ENCODE measurements at places on chromosomes 1 and 21.
A peak's percentile ranks its signal among the peaks of the same experiment; 100 is the strongest.

DNA sequence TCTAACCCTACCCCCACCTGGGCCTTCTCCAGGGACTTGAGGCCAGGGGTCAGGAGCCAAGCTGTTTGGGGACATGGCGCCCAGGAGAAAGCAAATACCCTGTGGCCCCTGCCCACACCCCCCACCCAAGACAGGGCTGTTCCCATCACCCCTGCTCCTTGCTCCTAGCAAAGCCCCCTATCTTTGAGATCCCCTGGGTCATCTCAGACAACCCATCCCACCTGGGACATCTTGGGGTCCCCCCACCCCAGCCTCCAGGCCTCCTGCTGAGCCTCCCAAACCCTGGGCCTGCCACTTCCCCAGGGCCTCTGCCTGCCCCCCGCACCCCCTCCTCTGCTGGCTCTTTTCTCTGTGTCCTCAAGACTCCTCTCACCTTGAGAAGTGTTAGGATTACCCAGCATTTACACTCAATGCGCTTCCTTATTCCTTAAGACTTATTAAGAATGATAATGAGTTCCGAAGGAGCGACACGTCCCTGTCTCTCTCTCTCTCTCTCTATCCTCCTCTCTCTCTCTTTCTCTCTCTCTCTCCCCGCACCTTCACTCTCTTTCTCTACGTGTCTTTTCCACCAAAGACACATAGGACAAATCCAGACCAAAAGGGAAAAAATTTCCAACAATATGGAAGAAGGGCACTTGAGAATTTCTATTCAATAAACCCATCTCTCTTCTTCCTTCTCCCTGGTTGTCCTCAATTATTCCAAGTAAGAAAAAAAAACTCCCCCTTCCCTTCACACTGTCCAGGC lies 7.2 kb downstream of the CASZ1 start:
- ATAC-seq = no peak

- no peak for ATAC-seq
Observed at GRCh38 chr1:47444562-47445465, 7.0 kb downstream of the FOXD2 start.

GRCh38 chr1:69567652-69568420 lies at the start of gene LRRC7:
Gene LRRC7, plus strand, starts transcription at chr1:69567922. Its CDS starts 718 bp downstream, at chr1:69568640.
- no peak for ATAC-seq

- no peak for ATAC-seq
Observed at GRCh38 chr1:218810306-218810705, 363.4 kb upstream of the LYPLAL1 start.

GRCh38 chr1:162381383-162381782 lies at the start of gene C1orf226:
Gene C1orf226, plus strand, starts transcription at chr1:162381728. Its CDS starts 174 bp downstream, at chr1:162381902.
- no peak for ATAC-seq

GRCh38 chr1:233097546-233097945 lies 147.1 kb downstream of the NTPCR start:
- ATAC-seq = no peak

DNA sequence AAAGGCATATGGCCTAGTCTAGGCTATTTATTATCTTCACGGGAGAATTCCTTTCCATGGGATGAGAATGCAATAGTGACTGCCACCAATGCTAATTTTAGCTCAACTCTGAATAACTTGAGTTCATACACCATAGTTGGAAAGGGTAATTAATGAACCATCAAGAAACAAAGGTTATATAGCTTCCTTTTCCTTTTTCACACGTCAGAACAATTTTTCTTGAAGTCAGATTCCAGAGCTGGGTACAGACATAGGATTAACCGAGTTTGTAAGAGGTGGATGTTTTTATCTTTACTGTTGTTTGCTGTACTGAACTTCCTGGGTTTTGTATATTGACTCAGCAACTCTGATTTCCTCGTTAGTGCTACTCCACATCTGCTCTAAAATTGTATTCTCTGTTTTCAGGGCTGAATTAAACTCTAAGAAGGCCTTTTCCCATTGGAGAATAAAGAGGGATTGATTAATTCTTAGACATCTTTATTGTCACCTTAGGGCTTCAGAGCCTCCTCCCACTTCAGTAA lies 262.0 kb downstream of the NUF2 start:
- no peak for ATAC-seq

- ATAC-seq = no peak
Observed at GRCh38 chr1:224543453-224543852, 72.7 kb upstream of the CNIH3 start.

DNA sequence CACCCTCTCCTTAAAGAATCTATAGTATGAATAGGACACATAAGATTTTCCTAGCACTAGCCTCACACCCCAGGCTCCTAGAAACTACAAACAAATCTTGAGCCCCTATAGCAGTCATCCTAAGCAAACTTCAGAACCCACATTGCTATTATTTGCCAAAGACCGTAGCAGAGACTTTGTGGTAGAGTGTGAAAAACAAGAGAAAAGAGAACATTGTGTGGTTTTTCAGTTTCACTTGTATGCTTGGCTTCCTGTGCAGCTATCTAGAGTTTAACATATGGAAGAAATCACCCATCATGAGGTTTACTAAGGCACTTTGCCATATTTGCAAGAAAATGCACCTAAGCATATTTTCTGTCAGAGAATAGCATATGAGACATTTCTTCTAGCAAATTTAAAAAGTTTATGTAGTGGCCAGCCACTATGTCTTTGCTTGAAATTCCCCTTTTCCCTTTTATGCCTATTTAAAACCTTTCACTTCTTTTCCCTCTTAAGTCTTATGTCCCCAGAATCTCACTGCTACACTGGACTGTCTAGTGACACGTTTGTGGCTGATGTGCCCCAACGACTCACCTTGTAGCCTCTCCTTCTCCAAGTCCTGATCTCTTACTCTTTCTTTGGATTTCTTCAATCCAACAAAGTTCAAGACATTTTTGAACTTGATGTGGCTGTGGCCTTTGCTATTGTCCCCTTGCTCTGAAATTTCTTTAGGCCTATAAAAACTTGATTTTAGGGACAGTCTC lies 25.6 kb downstream of the CCDC190 start:
- ATAC-seq = no peak

DNA sequence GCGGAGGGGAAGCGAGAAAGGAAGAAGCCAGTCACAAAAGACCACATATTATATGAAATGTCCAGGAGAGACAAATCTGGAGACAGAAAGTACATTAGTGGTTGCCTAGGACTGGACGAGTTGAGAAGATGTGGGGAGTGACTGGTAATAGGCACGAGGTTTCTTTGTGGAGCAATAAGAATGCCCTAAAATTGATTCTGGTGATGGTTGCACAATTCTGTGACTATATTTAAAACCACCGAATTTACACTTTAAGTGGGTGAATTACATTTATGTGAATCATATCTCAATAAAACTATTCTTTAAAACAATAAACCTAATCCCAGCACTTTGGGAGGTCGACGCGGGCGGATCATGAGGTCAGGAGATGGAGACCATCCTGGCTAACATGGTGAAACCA lies 63.1 kb downstream of the ZNF281 start:
- ATAC-seq = no peak

GRCh38 chr1:180899262-180899661 lies 13.4 kb upstream of the KIAA1614 start:
- no peak for ATAC-seq

GRCh38 chr1:68205794-68206358 lies 26.4 kb downstream of the WLS start:
- ATAC-seq = no peak

DNA sequence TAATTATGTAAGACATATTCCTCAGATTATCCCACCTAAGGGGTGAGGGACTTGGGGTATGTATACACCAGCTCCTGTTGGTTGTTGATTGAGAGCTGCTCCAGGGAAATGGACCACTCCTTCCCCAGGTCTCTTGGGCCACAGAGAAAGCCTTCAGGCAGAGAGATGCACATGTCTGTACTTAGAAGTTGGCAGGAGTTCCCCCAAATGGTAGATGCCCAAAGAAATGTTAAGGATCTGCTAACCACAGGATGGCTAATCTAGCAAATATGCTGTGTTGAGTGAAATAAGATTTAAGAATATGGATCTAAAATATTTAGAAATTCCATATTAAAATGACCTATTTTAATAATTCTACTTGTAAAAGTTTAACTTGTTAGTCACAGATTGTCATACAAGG lies 100.8 kb upstream of the DNAH14 start:
- no peak for ATAC-seq

- ATAC-seq = no peak
Observed at GRCh38 chr1:3638676-3639075, 11.2 kb downstream of the WRAP73 start.

DNA sequence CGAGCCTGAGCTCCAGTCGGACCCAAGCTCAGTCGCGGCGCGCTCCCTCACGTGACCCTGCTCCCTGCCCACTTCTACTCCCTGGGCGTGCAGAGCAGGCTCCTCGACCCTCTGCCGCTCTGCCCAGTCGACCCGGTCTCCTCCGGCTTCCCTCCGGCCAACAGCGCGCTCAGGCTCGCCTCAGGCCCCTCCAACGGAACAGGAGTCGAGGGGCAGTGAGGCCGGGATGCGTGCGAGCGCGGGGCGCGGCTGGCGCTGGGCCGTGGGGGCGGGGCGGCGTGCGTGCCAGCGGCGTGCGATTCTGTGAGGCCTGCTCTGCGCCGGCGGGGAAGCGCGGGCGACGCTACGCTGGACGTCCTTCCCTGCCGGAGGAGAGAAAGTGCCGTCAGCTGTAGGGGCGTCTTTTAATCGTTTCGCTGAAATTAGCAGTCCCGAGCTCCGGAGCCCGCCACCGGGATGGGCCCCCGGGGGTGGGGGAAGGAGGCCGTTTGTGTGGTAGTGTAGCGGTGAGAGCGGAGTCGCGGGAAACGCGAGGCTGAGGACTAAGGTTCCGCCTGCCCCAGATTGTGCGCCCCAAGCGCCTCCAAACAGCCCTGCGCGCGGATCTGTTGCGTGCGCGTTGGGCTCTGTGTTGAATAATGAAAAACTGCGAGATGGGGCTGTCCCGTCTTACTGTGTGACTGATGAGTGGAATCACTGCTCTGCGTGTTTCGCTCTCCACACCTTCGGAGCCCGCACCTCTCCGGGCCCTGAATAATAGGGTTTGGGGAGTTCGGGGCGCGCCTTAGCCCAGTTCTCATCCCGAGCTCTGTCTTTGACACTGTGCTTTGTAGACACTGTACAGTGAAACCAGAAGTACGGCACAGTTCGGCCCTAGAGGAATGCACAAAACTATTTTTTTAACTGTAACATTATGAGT lies at the start of gene ACBD6:
Gene ACBD6 (minus strand): TSS at position 217 of the 919 bp plus-strand sequence. CDS start 311 bp downstream, outside the sequence.
- peak; percentile 96 for ATAC-seq

- no peak for ATAC-seq
Observed at GRCh38 chr1:118097622-118098348, 87.2 kb downstream of the SPAG17 start.

Data from stimulated activated memory B cell treated with anti-CD40 and anti-IgM and Interleukin-4, amounts not matched to agents 10 μg/mL and 1 μg/mL and 100 μg/mL, for 72 hours (primary cell).